ENCODE measurements at places on chromosomes 13 and 19. TPM values are rescaled to one million over a fixed set of nuclear protein-coding genes. Genes with fewer than 3 reads are reported as not detected.

GRCh38 chr13:92074658-92075057, 676.2 kb downstream of the GPC5 start:
- H3K27ac ChIP-seq: no peak overlapping the region
- DNase-seq: peak; percentile 7
- no peak overlapping the region for H3K4me3 ChIP-seq
- no peaks in the 10 kb centered on the region for H3K27me3 ChIP-seq

- H3K4me1 ChIP-seq: peaks cover 22% of the 10 kb centered on the region
- H3K27ac ChIP-seq: peak overlapping the region; percentile 85
- no peaks in the 10 kb centered on the region for H3K27me3 ChIP-seq
- peak overlapping the region; percentile 67 for H3K4me3 ChIP-seq
Measured at GRCh38 chr13:75760131-75761021, 124.2 kb downstream of the LMO7 start.

- no peak overlapping the region for H3K4me3 ChIP-seq
- DNase-seq: no peak
- H3K27ac ChIP-seq: no peak overlapping the region
- no peaks in the 10 kb centered on the region for H3K27me3 ChIP-seq
- no peaks in the 10 kb centered on the region for H3K36me3 ChIP-seq
Measured at GRCh38 chr13:66375756-66376155, 854.4 kb downstream of the PCDH9 start.

DNA sequence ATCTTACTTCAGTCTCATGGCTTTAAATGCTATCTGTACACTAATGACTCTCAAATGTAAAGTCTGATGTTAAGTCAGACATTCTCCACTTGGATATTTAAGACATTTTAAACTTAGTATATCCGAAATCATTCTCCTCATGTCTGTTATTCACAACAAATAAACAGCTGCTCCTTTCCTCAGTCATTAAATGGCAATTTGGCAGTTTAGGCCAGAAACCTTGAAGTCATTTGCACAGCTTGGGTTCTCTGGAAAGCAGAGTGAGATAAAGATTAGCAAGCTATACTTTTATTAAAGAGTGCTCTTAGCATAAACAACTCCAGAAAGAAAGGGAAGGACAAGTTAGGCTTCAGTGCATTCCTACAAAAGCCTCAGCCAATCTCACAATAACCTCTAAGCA, 53.7 kb downstream of the DNAJC15 start:
- no peaks in the 10 kb centered on the region for H3K4me1 ChIP-seq
- no peaks in the 10 kb centered on the region for H3K27me3 ChIP-seq
- no peak overlapping the region for H3K27ac ChIP-seq
- H3K36me3 ChIP-seq: no peaks in the 10 kb centered on the region
- no peak overlapping the region for H3K4me3 ChIP-seq

- H3K4me1 ChIP-seq: peaks cover 23% of the 10 kb centered on the region
- no peak overlapping the region for H3K4me3 ChIP-seq
- H3K27me3 ChIP-seq: no peaks in the 10 kb centered on the region
- peak; percentile 62 for DNase-seq
Measured at GRCh38 chr13:47484548-47484947, 516.5 kb downstream of the SUCLA2 start.

DNA sequence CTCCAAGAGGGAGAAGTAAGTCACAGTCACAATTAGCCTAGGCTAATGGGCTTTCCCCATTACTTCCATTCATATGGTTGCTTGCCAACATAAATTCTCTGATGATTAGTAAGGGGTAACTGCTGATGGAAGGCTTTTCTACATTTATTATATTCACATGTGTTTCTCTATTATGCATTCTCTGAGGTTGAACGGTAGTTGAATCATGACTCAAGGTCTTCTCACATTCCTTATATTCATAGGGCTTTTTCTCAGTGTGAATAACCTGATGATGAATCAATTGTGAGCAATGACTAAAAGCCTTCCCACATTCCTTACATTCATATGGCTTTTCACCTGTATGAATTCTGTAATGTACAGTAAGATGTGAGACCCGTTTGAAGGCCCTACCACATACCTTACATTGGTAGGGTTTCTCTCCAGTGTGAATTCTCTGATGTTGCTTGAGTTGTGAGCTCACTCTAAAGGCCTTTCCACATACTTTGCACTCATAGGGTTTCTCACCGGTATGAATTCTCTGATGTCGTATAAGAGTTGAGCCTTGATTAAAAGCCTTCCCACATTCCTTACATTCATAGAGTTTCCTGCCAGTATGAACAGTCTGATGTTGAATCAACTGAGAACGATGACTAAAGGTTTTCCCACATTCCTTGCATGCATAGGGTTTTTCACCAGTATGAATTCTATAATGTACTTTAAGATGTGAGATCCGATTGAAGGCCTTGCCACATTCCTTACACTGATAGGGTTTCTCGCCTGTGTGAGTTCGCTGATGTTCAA, 9.3 kb downstream of the ZNF582 start:
- no peaks in the 10 kb centered on the region for H3K27me3 ChIP-seq
- H3K27ac ChIP-seq: no peak overlapping the region
- H3K36me3 ChIP-seq: no peaks in the 10 kb centered on the region
- no peak overlapping the region for H3K4me3 ChIP-seq
- no peaks in the 10 kb centered on the region for H3K4me1 ChIP-seq

DNA sequence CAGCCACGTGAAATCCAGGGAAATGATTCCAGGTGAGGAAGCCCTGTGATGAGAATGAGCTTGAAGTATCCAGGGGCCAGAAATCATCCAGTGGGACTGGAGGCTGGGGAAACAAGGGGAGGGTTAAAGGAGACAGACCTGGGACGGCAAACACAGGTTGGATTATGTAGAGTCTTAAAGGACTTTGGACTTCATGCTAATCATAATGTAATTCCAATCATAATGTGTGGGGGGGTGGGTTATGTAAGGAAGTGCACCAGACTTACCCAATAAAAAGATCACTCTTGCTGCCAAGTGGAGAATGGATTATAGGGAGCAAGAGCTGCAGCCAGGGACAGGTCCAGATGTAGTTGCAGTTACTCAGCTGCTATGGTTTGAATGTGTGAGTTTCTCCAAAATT, 16.1 kb upstream of the CYSLTR2 start:
- H3K4me1 ChIP-seq: no peaks in the 10 kb centered on the region
- H3K4me3 ChIP-seq: no peak overlapping the region
- DNase-seq: no peak
- H3K27me3 ChIP-seq: no peaks in the 10 kb centered on the region

The YJEFN3 gene
- 8.1 TPM for total RNA-seq

The LCP1 gene
- 133 TPM for total RNA-seq

The HS6ST3 gene
- 0.06 TPM for total RNA-seq

The ATP8A2 gene
- 0.04 TPM for total RNA-seq

The CD70 gene
- total RNA-seq: 2.3 TPM

The RNF17 gene
- not detected for total RNA-seq

The ZNF579 gene
- 13.5 TPM for total RNA-seq

The PSMC4 gene
- 258 TPM for total RNA-seq

The UPK1A gene
- not detected for total RNA-seq

The PEAK3 gene
- not detected for total RNA-seq

The HPN gene
- total RNA-seq: not detected

The PABPC3 gene
- 0.26 TPM for total RNA-seq
